Stimulated activated CD4-positive, alpha-beta T cell treated with anti-CD3 and anti-CD28 coated beads, Interleukin-15, amount 100 ng/mL, for 1 hour (primary cell): ENCODE measurements at places on chromosomes 12 and 14.

- no peak for DNase-seq
Observed at GRCh38 chr12:44976246-44976645, 74.7 kb downstream of the DBX2 start.

DNA sequence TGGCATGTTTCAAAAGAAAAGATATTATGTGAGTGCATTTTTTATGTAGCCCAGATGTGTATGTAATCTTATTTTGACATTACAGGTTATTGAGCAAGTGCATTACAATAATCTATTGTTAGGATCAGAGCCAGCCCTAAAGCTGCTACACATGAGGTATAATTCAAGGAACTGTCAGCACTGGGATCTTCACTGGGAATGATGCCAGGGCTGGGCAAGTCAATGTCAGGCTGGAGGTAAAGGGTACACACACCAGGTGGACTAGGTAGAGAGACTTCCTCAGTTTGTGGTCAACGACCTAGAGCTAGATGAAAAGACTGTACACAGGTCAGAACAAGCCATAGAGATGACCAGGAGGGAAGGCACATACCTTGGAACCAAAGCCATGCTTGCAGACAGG is 15.4 kb downstream of the TRIM9 start:
- DNase-seq, result no peak

- DNase-seq, result no peak
Observed at GRCh38 chr14:81737938-81738337, 204.3 kb upstream of the SEL1L start.

- DNase-seq, result no peak
Observed at GRCh38 chr14:69658664-69659261, 47.4 kb downstream of the SUSD6 start.

DNA sequence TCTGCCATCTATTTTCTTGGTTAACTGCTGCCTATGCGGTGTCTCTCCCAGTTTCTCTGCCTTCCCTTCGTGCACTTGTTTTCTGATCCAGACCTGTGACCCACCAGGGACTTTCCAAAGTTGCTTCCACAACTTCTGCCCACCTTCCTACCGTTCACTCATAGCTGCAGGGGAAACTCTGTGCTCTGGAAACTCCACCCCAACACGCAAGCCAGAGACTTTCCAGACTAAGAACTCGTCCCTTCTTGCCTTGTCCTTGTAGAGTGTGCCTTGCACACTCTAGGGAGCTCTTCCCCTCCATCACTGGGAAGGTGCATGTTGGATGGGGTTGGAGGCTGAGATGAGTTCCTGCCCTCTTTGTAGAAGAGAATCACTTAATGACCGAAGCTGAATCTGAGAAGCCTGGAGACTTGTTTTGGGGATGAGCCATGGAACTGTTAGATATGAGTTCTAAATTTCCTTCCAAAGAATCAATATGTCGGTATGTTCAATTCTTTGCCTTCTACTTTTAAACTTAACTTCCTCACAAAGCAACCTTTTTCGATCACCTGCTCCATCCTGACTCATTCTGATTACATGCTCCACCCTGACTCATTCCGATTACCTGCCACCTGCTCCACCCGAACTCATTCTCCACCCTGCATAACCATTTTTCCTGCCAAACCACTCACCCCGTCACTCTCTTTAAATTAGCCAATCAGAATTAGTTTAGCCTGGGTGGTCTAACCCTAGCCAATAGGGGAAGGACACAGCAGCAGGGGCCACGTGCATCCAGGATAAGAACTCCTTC is 82.1 kb upstream of the CAPRIN2 start:
- no peak for DNase-seq

- DNase-seq, result no peak
Observed at GRCh38 chr14:98229656-98230366, 1042.2 kb downstream of the BCL11B start.

GRCh38 chr12:6667559-6668210 is 4.8 kb upstream of the ING4 start:
- no peak for DNase-seq
